Breast epithelium (tissue), 4 donors: ENCODE measurements at places on chromosomes 3 and 15.

DNA sequence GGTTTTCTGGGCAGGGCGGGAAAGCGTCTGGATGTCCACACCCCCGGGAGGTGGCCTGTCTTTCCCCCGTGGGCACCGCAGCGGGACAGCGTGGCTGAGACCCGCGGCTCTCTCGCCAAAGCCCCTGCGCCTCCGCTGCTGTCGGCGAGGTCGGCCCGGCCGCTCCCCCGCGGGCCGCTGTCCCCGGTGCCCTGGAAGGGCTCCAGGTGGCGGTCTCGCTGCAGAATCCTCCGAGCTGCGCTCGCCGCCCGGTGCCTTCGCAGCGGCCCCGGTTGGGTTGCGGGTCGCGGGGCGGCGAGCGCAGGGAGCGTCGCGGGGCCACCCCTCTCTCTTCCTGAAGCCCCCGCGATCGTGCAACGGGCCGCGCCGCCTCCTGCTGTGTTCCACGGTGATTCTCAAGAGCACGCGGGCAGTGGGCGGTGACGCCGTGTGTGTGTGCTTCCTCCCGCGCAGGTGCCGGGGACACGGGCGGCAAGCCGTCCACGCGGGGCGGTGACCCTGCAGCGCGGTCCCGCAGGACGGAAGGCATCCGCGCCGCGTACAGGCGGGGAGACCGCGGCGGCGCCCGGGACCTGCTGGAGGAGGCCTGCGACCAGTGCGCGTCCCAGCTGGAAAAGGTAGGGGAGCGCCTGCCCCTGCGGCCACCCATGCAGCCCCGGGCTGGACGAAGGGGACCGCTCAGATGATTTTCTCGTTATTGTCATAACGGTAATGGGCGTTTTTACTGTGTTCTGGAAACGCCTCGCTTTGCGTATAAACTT, 54.4 kb downstream of the LRRK1 start:
- no peak for DNase-seq

GRCh38 chr15:34776606-34777105, 18.7 kb downstream of the ACTC1 start:
- DNase-seq = no peak

DNA sequence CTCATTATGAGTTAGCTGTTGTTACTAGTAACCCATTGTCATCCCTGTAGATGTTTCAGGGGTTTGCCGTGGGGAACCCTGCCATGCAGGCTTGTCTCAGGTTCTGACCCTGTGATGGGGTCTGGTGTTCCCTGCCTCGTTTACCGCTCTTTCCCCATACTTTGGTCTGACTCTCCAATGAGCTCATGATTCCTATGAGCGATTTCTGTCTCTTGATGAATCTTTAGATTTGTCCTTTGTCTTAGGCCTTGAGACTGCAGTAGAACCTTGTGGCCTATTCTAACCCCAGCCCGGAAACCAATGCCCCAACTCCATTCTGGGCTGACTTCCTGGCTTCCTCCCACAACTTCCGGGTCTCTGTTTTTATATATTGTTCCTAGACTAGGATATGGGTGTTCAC, 11.3 kb upstream of the IQGAP1 start:
- no peak for DNase-seq

GRCh38 chr15:83565138-83565537, 88.8 kb upstream of the ADAMTSL3 start:
- no peak for DNase-seq

DNA sequence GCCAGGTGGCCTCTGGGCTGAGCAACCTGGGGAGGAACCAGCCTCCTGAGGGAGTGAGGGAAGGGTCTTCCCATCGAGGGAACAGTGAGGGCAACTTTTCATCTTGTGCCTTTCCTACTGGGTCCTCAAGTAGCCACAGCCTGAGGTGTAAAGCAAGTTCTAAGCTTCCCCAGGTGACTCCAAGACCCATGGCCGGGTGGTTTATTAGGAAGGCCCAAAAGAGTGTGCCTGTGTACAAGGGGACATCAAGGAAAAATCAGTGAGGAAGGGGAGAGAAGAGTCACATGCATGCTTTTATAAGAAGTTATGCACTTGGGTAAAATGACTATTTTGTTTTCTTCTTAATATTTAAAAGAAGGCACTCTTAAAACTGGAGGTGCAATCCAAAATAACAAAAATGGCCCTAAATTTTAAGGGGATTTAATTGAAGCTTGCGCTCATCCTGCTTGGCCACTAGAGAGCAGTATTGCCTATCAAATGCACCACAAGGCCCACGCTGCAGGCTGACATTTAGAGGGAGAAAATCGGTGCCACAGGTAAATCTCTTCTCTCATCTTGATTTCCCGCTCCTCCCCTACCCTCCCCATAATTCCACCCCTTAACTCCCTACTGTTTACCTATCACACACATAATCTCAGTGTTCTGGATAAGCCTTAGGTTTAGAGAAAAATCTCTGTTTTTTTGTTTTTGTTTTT, 6.7 kb downstream of the NANOGP8 start:
- DNase-seq = no peak

DNA sequence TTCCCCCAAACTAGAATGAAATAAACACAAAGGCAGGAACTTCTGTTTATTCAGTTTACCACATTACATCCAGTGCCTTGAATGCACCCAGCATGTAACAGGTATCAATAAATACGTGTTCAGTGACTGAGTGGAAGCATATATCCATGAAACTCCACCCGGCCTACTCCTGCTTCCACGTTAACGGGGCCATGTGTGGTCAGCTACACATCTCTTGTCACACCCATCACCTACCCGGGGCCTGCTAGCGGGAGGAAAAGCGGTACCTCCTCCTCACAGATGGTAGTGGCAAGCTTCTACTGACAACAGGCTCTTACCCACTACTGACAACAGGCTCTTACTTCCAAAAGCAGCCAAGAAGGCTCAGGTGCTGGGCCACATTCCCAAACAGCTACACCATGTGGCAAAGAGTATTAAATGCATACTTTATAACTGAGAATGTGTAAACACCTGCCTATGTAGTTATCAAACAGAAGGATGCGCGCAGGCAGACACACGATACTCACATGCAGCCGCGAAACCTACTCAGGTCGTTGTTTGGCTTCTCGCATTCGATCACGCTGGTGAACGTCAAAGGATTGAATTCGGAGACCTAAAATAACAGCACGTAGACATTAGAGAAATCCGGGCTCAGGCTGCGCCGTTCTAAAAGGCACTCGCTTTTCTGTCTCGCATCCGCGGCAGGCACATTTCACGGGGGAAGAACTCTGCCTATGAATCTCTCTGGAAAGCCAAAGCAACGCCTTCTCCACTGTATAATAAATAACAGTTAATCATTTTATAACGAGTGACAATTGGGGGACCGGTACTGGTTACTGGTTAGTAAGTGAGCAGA, 127.4 kb downstream of the ATP10A start:
- DNase-seq = no peak

DNA sequence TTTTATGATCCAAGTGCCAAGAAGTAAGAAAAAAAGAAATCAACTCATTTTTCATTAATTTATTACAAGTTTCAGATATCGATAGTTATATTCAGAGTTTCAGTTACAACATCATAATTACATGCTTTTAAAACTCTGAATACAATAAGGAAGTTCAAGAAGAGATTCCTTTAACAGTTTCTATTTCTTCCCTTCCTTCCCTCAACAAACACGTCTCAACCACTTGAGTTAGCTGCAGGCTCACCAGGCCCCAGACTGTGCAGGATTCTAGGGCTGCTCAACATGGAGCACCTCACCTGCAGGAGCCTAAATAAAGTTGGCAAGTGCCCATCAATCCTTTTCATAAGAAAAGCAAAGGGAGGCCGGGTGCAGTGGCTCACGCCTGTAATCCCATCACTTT, 79.2 kb upstream of the FNDC3B start:
- DNase-seq = no peak

GRCh38 chr3:168112894-168113293, 17.2 kb upstream of the GOLIM4 start:
- no peak for DNase-seq

DNA sequence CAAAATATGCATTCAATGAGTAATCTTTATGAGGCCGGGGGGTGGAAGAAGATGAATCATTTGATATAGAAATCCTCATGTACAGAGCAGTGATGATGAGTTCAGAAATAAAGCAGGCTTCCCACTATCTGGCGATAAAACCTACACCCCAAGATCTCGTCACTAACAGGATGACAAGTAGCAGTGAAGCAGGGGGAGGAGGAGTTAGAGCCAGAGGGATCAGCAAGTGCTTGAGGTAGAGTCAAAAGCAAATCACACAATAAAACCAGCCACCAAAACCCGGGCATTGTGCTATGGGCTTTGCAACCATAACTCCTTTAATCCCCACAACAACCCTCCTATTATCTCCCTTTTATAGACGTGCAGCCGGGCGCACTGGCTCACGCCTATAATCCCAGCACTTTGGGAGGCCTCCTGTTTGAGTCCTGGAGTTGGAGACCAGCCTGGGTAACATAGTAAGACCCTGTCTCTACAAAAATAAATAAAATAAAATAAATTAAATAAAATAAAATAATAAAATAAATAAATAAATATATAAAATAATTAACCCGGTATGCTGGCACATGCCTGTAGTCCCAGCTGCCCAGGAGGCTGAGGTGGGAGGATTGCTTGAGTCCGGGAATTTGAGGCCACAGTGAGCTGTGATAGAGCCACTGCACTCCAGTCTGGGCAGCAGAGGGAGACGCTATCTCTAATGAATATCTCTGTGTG, 53.0 kb downstream of the STARD5 start:
- no peak for DNase-seq

- DNase-seq = no peak
Observed at GRCh38 chr15:70783610-70784022, 20.3 kb upstream of the UACA start.

DNA sequence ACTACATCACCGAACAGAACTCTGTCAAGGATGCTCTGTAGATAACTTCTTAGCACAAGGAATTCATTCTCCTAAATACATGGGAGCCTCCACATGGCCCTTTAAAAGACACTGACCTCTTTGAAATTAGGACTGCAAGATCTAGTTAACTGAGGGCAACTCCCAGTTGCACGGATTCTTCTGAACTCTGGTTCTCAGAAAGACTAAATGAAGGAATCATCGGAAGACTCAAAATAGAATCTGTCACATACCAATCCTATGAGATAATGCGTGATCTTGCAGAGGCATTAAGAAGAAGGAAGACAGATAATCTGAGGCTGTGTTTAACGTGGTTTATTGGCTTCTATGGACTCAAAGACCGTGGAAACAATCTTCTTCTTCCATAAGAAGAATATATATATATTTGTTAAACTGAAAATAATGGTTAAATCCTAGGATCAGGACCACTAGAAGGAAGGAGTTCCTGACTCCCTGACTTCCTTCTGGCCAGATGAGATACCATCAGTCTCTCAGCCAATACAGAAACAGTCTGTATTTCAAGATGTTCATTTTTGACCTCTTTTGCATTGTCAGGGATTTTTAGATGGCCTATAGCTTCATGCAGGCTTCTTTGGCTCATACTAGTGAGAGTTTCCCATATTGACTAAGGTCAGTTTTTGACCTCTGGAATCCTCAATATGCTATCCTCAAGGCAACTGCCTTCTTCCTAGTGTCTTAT, 33.9 kb upstream of the TBC1D23 start:
- no peak for DNase-seq

DNA sequence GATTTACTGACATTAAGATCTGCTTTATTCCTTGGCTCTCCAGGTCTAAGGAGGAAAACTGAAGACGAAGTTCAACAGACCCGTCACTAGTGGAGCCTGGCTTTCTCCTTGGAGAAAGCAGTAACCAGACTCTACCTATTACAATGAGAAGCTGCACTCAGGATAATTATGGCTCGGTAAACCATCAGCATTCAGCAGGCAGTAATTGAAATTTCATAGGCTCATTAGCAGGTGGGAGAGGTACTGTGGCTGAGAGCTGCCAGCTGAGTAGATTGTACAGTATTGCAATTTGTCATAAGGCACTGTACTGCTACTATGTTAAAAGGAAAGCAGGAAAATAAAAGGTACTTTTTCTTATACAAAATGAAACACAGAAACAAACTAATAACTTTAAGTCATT, 51.2 kb downstream of the CHAC1 start:
- DNase-seq = no peak

DNA sequence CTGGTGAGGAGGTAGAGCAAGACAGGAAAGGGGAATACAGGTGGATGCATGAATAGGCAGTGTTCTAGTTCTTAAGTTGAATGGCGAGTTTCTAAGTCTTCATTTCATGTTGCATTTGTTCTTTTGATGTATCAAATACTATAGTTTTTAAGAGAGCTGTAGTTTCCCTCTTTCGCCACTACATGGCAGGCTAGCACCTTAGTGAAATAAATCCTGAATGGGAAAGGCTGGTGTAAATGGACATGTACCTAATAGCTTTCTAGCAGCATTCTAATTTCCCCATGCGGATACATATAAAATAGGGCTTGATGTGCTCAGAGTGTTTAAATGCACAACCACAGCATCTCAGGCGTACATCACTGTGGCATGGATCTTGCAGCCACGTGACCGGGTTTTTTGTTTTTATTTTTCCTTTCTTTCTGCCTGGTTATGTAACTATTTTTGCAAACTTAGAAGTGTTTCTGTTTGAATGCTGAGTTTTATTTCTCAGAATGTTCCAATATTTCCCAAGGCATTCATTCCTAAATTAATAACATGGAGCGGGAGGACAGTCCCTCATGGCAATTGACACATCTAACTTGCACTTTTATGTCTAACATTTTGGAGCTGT, 23.5 kb upstream of the CLN6 start:
- DNase-seq = no peak

DNA sequence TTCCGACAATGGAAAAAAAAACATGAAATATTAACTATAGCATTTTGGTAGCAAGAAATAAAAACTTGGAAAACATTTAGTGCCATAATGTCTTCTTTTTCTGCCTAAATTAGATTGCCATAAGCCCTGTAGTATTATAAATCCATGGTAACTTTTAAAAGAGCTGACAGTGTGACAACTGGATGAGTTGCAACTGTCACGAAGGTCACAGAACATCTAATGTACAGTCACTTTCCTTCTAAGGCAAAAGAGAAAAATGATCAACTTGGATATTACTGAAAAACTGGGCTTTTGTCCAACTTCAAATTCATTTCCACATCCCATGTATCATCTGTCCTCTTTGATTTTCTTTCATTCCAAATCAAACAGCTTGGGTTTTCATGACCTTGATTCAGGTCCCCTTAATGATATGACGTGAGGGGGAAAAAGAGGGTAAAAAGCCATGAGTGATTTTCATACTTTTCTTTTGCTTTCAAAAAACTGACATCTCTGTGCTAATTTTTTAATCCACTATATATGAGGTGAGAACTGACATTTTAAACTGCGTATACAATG, 602 bp downstream of the CPB1 start:
- DNase-seq = no peak

DNA sequence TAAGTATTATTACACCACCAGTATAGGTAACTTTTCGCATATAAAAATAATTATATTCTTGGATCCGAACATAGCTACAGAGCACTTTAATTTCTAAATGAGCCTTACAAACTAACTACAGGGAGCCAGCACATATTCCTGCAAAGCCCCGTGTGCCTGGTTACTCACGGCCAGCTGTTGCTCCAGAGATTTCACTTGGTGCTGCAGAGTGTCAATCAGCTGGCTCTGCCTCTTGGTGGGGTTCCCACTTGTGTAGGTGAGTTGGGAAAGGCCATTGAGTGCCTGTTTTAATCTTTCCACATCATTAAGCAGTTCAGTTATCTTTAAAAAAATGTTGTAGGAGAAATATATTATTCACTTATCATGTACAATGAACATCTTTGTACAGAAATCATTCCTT, 98.9 kb downstream of the UACA start:
- no peak for DNase-seq

GRCh38 chr3:113535898-113536297, 3.5 kb downstream of the SIDT1 start:
- DNase-seq = no peak

GRCh38 chr3:22899441-22899840, 303.7 kb upstream of the UBE2E2 start:
- DNase-seq = no peak

- DNase-seq = no peak
Observed at GRCh38 chr15:60960517-60960916, 268.6 kb downstream of the RORA start.
